ENCODE measurements at places on chromosomes 2 and 18.

DNA sequence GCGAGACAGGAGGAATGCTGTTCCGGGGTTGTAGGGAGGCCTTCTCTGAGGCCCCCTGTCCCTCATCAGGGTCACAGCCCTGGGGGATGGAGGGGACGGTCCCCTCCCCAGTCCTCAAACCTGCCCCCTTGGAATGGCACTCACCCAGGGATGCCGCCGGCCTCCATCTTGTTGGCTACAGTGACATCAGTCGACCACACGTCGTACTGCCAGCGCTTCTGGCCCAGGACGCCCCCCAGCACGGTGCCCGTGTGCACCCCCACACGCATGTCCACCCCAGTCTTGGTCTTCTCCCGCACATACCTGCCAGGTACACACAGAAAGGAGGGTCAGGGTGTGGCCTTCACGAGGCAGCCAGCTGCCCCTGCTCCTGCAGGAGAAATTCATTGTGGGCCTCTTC is 46.5 kb downstream of the CENPO start:
- no peak for DNase-seq

DNA sequence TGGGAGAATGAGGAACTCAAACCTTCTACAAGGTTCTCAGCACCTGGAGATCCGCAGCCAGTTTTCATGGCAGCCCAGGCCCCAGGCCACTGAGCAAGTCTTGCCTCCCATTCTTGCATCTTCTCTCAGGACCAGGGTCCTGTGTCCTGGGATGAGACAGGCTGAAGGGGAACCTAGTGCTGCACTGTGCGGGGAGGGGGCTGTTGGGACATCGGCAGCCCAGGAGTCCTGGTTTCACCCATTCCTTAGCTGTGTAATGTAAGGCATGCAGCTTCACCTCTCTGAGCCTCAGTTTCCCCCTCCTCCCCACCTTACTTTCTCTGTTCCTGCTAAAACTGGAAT is 43.9 kb downstream of the TNS1 start:
- no peak for DNase-seq

GRCh38 chr2:159230145-159230877 is 56.2 kb downstream of the WDSUB1 start:
- no peak for DNase-seq

- no peak for DNase-seq
Observed at GRCh38 chr2:60811491-60812375, 55.7 kb downstream of the PAPOLG start.

GRCh38 chr2:162305901-162306300 is 12.6 kb downstream of the IFIH1 start:
- no peak for DNase-seq

DNA sequence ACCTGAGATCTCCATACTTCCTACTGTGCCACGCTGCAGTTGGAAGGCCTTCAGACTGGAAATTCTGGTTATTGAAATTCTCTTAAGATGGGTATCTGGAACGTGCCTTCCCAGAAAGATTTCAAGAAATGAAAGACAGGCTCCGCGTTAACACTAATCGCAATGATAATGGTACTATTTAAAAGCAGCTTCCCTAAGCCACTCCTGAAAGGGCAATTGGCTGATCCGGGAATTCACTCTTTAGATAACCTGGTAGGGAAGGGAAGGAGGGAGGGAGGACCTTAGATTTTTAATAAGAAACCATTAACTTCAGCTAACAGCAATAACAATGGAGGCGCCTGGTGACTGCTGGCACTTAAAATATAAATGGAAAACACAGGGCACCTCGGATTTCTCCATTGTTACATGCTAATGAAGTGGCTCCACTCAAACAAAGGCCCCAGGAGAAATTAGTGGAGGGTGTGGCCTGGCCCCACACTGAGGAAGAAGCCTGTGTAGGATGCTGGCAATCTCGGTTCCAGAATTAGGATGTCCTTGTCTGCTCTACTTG is 22.5 kb upstream of the MTA3 start:
- no peak for DNase-seq

- DNase-seq = no peak
Observed at GRCh38 chr2:202124286-202124685, 51.2 kb downstream of the KIAA2012 start.

DNA sequence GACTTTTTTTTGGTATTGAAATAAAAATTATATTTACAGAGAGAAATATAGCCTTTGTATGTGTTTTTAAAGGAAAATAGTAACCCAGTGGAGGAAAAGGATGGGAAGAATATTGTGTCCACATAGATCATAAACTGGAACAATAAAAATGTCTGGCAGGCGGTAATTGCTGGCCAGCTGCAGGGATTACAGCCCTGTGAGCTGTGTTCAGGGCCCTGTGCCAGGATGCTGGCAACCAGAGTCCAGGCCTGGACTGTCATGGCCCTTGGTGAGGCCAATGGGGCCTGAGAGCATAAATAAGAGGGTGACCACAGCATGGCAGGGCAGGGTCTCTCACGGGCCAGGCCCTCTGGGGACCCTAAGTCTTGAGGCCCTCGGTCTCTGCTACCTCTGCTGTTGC is 171.2 kb downstream of the ACOXL start:
- no peak for DNase-seq

DNA sequence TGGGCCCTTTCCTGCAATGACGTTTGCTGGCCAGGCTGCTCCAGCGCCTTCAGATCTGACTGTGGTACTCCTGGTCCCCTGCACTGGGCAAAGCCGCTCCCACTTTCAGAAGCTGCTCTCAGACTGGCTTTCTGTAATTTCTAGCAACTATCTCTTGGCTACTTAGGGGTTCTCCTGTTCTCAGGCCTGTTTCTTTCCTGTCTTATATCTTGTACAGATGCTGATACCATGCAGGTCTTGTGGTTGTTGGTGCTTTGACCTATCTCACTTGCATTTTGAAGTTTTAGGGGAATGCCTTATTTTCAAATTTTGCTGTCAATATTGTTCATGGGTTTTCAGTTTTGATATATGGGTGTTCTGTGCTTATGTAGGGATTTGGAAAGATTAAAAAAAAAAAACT is 145.8 kb downstream of the CLIP4 start:
- no peak for DNase-seq

- DNase-seq = no peak
Observed at GRCh38 chr2:126852361-126852760, 46.3 kb upstream of the TEX51 start.

GRCh38 chr2:98806236-98806697 is 75.3 kb upstream of the MGAT4A start:
- DNase-seq = no peak

DNA sequence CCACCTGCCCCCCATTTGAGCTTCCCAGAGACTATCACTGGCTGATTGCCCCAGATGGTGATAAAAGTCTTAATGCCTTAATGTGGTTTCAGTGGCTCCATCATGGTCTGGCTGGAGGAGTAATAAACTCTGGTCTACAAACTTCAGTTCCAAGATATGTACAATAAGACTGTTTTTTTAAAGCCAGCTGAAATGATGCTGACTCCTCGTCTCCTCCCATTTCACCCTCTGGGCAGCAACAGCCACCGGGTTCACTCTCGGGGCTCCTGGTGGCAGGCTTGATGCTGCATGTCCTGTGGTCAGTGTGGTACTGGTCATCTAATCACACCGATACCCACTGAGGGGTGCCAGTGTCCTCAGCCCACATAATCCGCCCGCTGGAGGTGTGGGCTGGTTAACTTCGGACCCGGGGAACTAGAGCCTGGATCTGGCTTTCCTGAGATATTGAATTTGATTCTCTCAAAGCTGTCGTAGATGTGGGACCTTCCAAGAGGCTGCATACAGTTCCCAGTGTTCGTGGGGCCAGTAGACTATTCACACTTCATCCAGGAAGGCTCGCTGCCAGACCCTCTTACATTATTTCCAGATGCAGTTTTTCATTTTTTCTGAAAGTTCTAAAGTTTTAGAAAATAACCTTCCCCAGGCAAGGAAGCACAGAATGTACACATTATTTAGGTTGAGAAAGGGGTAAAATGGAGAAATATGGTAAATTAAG is 95.3 kb downstream of the GALR1 start:
- no peak for DNase-seq

DNA sequence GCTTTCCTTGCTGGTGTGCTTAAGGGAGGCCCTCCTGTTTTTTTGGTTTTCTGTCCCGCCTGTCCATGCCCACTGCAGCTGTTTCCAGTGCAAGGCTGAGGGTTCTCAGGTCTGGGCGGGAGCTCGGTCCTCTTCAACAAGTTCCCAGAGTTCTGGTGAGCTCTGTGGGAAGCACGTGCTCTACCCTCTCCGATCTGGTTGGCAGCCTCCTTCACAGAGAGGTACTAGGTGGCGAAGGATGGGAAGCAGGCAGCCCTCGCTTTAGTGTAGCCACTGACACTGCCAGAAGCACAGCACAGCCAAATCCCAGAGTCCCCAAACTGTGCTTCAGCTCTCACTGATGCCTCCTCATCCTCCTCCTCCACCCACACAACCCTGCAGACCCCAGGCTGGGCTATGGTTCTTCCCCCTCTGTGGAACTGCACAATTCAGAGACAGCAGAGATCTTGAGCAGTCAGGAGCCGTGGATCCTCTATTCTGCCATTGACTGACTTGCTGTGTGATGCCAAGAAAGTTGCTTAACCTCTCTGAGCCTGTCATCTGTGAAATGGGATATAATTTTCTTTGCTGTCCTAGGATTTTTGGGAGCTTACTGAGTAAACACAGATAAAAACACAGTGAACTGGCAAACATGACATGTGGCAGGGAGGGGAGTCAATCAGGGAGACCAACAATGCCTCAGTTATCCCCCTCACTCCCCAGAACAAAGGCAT is 157.3 kb downstream of the MSH2 start:
- no peak for DNase-seq

GRCh38 chr2:241952816-241953215 is 83.3 kb downstream of the RTP5 start:
- DNase-seq = no peak

GRCh38 chr2:234025891-234026401 is 24.6 kb upstream of the SPP2 start:
- DNase-seq = no peak

GRCh38 chr2:84160453-84160852 is 298.6 kb downstream of the SUCLG1 start:
- no peak for DNase-seq

- no peak for DNase-seq
Observed at GRCh38 chr2:88885275-88885674, 193.8 kb downstream of the RPIA start.

GRCh38 chr2:74146929-74147726 is 584 bp downstream of the BOLA3 start:
- DNase-seq = no peak

GRCh38 chr2:33326100-33326499 is 150.3 kb upstream of the RASGRP3 start:
- no peak for DNase-seq

DNA sequence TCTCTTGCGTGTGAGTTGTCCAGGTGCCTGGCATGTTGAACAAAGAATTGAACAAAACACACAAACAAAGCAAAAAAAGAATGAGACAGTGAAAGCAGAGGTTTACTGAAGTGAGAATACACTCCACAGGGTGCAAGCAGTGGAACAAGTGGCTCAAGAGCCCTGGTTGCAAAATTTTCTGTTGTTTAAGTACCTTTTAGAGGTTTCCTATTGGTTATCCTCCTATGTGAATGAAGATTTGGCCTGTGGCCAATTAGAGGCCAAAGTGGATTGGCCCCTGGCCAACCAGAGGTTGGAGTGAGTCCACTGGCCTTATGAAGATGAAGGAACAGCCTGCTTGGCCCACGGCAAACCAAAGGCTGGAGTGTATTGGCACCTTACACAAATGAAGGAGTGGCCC is 1188.5 kb upstream of the NRXN1 start:
- DNase-seq = no peak

DNA sequence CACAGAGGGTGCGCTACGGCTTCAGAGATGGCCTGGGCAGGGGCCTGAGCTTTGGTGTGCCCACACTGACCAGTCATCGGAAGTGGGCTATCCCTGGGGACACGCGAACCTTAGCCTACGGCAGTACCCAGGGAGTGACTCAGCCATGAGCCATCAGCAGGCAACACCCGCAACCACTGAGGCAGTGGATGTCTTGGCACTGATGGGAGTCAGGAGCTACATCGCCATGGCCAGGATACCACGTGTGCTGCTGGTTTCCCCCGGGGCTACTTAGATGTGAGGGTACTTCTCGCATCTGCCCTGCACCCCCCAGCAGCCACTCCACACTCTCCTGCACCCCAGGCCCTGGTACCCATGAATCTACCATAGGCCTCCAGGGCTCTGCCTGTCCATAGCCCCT is 12.8 kb upstream of the HPCAL1 start:
- no peak for DNase-seq

DNA sequence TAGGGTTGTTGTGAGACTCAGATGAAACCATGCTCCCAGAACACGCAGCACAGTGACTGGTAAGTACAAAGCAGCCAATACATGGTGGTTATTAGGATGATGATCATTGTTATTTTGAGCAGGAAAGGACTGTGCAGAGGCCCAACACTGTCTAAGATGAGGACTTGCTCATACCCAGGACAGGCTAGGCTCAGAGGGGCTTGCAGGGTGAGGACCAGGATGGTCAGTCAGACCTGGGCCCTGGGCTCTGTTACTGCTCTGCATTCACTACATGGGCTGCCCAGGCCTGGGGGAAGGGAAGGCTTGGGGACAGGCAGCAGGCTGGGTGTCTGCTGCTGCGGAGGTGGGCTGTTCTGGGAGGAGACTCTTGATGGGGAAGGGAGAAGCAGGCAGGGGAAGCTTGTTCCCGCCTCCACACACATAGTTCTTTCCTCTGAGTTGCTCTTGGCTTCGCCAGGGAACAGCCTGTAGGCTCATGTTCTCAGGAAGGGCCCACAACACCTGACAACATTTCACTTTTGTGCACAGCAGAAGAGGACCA is 17.5 kb downstream of the CAPN13 start:
- no peak for DNase-seq

DNA sequence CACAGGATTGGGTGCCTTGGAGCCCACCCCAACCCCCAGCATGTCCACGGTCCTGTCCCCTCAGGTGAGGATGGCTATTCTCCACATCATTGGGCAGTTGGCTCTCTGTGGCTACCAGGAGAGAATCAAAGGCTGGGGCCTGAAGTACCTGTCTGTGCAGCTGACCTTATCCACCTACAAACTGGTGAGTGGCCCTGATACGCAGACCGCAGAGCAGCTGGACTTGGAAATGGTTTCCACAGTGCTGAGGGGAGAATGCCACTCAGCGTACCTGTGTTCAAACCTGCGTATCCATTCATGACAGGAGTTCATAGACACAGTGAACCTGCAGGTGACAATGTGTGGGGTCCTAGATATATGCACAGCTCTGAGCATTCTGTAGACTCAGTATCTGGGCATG is 21.6 kb downstream of the MROH2A start:
- DNase-seq = no peak

GRCh38 chr2:173159791-173160463 is 84.3 kb downstream of the MAP3K20 start:
- no peak for DNase-seq

DNA sequence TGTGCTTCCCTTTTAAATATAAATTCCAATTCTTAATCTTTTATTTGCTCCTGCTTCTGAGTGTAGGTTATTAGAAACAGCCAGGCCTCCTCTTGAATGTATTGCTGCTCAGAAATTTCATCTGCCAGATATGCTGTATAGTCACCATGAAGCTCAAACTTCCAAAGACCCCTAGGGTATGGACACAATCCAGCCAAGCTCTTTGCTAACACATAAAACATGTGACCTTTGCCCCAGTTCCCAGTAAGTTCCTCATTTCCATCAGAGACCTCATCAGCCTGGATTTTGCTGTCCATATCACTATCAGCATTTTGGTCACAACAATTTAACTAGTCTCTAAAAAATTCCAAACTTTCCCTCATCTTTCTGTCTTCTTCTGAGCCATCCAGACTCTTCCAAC is 75.2 kb downstream of the MAP2 start:
- DNase-seq = no peak

- DNase-seq = no peak
Observed at GRCh38 chr18:74148543-74149070, 284 bp downstream of the TIMM21 start.

Data from CD4-positive, alpha-beta T cell treated with Interleukin-1 beta for 1 hour (primary cell).